Femur (tissue), 1 donor: ENCODE measurements at places on chromosomes 2 and 18.

DNA sequence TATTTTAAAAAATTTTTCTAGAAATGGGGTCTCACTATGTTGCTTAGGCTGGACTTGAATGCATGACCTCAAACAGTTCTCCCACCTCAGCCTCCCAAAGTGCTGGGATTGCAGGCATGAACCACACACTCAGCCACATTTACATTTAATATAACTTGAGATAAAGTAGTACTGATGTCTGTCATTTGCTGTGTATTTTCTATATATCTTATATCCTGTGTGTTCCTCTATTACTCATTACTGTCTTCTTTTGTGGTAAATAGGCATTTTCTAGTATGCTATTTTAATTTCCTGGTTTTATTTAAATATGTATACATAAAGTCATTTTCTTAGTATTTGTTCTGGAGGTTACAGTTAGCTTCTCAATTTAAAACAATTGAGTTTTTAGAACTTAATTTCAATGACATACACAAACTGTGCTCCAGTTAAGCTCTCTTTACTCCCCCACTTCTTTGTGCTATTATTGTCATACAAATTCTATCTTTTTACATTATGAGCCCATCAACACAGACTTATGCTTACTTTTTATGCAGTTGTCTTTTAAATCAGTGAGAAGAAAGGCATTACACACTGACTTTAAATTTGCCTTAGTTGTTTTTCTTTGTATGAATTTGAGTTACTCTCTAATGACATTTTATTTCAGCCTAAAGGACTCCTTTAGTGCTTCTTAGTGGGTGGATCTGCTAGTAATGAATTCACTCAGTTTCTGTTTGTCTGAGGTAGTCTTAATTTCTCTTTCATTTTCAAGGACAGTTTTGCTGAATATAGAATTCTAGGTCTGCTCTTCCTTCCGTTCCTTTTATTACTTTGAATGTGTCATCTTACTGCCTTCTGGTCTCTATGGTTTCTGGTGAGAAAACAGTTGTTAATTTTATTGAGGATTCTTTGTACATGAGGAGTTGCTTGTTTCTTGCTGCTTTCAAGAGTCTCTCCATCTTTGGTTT is 6.2 kb upstream of the INPP4A start:
- no peak for DNase-seq

GRCh38 chr2:121272596-121272995 is 12.4 kb downstream of the TFCP2L1 start:
- DNase-seq: no peak

- DNase-seq: no peak
These were observed 6.3 kb upstream of the OTOS start for GRCh38 chr2:240146627-240147278.

DNA sequence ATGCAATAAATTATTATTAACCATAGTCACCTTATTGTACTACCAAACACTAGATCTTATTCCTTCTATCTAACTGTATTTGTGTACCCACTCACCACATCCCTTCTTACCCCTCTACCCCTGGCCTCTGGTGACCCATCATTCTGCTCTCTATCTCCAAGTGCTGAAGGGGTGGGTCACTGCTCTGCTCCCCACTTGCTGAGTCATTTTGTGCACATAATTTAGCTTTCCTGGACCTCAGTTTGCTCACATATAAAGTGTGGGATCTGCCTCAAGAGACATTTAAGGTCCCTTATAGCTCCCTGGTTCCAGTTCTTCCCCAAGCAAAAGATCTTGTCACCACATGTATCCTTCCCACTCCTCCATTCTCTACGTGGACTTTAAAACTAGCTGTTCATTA is 169.4 kb downstream of the ZNF385B start:
- no peak for DNase-seq

DNA sequence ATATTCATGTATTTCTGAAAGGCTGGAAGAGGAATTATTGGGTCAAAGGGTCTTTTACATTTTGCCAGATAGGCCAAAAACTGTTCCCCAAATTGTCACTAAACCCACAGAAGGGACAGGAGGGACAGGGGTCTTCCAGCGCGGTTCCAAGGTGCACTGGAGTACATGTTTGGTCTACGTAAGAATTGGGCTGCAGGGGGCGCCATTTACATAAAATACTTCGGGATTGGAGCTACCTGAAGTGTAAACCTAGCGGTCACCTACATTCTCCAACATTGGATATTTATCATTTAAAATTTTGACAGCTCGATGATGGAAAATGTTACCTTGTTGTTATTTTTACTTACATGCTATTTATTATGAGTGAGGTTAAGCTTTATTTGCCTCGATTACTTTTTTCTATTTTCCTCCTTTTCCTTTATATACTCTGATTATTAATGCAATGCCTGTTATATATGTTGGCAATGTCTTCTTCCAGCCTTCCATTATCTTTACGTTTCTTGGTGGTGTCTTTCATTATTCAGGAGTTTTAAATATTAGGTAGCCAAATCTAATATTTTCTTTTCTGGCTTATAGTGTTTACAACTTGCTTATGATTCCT is 43.0 kb upstream of the RAB6C start:
- no peak for DNase-seq

- peak; percentile 3 for DNase-seq
These were observed 14.0 kb downstream of the KIF1A start for GRCh38 chr2:240806006-240806405.

DNA sequence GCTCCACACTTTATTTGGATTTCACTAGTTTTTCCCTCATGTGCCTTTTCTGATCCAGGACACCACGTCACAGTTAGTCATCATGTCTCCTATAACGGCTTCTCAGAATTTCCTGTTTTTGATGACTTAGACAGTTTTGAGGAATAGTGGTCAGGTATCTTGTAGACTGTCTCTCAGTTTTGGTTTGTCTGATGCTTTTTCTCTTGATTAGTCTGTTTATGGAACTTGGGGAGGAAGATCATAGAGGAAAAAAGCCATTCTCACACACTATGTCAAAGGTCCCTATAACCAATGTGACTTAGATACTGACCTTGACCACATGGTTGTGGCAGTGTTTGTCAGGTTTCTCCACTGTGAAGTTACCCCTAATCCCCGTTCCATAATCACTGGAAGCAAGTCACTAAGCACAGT is 89.0 kb downstream of the RAPH1 start:
- no peak for DNase-seq

GRCh38 chr2:163231666-163232065 is 393.1 kb upstream of the KCNH7 start:
- no peak for DNase-seq

- DNase-seq: no peak
These were observed 460.5 kb downstream of the ERBB4 start for GRCh38 chr2:212078103-212078502.

DNA sequence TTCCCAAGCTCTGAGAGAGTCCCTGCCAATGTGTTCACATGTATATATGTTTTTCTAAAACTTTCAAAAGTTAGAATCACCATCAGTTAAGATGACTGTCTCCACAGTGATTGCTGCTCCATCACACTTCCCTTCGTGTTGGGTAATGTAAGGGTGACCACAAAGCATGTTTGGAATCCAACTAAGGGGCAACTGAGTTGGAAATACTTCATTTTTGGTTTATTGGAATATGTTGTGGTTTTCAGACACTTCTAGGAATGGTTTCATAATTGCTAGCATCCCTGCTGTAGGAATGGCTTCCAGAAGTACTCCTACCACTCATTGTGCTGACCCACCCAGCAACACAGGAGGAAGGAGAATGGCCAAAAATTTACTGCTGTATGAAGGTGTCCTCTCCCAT is 212.5 kb upstream of the GULP1 start:
- no peak for DNase-seq

GRCh38 chr2:221494556-221494955 is 77.5 kb downstream of the EPHA4 start:
- no peak for DNase-seq

DNA sequence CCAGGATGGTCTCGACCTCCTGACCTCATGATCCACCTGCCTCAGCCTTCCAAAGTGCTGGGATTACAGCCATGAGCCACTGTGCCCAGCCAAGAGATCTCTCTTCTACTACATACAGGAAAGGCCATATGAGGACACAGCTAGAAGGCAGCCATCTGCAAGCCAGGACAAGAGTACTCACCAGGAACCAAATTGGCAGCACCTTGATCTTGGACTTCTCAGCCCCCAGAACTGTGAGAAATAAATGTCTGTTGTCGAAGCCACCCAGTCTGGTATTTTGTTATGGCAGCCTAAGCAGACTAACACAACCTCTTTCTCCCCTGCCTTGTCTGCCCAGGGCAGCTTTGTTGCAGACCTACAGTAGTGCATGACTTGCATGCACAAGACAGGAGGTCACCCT is 211.3 kb upstream of the HAAO start:
- peak; percentile 10 for DNase-seq

DNA sequence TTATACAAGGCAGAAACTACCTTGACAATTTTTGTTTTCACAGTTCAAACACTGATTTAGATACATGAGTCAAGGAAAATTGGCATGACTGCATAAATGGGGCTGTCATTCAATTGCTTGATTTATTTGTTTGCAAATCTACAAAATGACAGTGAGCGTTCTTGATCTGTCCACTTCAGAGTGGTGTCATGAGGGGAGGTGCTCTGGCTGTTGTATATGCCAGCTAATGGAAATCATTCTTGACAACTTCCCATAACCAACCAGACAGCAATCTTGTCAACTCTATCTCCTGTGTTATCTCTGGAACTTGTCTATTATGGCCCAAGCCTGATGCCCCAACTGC is 120.6 kb upstream of the UGP2 start:
- DNase-seq: no peak

- DNase-seq: no peak
These were observed 3.7 kb upstream of the ESPNL start for GRCh38 chr2:238096311-238097011.

- no peak for DNase-seq
These were observed 54.3 kb upstream of the RGPD4 start for GRCh38 chr2:107772353-107772752.

- DNase-seq: no peak
These were observed 5.8 kb downstream of the SH3RF3 start for GRCh38 chr2:109134741-109135358.

- DNase-seq: no peak
These were observed 194.4 kb downstream of the RNF144A start for GRCh38 chr2:7111626-7112025.

DNA sequence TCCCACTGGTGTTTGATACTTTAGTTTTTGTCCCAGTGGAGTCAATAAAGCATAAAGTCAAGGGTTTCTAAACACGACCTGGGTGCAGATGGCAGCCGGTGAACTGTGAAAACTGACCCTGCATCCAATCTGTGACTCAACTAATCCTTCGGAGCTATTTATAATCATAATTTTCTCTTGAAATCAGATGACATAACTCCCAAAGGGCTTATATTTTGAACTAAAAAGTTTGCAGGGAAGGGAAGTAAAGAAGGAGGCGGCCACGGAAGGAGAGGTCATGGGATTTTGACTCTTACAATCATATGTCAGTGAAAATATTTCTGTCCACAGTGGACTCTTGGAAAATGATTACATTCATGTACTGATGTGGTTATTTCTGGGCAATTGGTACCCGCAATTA is 178.5 kb downstream of the PDE1A start:
- no peak for DNase-seq

- DNase-seq: no peak
These were observed 545.3 kb downstream of the TSN start for GRCh38 chr2:122300758-122301157.

DNA sequence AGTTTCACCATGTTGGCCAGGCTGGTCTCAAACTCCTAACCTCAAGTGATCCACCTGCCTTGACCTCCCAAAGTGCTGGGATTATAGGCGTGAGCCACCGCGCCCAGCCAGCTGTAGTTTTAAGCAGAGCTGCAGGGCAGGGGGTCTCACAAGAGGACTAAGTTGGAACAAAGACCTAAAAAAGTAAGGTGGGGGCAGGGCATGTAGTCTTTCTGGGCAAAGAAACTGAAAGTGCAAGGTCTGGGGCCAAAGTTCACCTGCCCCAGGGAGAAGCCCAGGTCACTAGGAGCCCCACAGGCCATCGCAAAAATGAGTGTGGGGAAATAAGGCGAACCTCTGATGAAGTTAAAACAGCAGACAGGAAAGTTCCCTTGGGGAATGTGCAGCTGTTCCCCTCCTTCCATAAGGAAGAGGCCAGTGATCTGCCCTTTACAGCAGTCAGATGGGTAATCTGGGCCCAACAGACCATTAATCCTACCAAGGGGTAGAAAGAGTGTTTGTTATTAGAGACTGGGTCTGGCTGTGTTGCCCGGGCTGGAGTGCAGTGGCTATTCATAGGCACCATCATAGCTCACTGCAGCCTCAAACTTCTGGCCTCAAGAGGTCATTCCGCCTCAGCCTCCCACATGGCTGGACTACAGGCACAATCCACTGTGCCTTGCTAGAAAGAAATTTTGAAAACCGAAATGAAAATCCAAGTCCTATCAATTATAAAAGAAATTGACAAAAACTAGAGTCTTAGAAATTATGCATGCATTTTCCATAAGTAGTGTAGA is 2.8 kb downstream of the SCLY start:
- DNase-seq: no peak

DNA sequence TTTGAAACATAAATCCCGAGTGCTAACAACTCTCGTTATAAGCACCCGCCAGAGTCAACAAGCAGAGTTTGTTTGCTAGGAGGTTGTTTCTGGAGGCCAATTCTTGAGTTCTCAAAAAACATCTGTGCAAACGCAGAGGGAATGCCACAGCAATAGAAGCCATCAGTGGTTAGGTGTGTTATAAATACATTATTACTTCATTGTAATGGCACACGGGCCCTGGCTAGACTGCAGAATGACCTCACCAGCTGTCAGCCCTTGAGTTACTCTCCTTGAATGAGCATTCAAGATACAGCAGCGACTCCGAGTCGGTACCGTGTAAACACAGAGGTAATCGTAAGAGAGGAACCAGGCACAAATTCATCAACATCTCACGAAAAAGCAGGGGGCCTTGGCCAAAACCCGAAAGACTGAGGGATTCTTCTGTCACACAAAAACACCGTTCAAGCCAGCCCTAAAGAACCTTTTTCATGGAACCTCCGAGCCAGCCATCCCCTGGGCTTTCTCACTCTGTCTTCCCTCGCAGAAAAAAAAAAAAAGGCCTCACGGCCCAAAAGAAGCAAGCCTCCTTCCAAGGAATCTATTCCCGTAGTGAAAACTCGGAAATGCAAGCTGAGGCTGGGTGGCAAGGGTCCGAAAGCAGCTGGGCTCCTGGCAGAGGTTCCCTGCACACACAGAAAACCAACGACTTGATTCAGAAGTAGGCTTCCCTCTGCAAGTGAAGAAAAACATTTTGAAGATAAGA is 133.7 kb upstream of the MEIS1 start:
- DNase-seq: peak; percentile 86

GRCh38 chr2:2662847-2663356 is 331.8 kb upstream of the MYT1L start:
- no peak for DNase-seq

DNA sequence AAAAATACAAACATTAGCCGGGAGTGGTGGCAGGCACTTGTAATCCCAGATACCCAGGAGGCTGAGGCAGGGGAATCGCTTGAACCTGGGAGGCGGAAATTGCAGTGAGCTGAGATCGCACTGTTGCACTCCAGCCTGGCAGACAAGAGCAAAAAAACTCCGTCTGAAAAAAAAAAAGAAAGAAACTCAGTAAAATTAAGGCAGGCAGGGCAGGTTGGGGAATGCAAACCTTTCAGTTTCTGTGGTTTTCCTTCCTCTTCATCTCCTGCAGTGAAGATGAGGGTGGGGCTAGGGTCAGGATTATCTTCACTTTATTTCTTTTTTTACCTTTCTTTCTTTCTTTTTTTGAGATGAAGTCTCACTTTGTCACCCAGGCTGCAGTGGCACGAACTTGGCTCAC is 43.2 kb upstream of the PSME4 start:
- no peak for DNase-seq
